ENCODE measurements at places on chromosomes 12 and 14.

DNA sequence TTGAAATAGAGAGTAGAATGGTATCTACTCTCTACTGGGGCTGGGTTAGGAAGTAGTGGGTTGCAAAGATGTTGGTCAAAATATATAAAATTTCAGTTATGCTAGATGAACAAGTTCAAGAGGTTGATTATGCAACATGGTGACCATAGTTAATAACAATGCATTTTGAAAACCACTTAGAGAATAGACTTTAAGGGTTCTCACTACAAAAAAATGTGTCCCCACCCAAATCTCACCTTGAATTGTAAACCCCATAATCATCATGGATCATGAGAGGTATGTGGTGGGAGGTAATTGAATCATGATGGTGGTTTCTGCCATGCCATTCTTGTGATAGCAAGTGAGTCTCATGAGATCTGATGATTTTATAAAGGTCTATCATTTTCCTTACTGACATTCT is 94.0 kb downstream of the C12orf50 start:
- no peak for DNase-seq

DNA sequence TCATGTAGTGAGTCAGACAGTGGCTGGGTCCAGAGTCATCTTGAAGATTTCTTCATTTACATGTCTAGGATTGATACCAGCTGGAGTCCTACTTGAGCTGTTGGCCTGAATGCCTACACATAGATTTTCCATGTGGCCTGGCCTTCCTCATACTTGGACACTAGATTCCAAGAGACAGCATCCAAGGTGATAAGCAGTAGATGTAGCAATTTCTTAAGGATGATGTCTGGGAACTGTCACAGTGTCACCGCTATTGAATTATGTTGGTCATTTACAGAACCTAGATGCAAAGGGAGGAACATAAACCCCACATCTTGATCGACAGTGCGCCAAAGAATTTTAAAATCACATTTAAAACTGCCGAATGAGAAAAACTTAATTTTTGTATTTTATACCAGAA is 412.3 kb downstream of the TRHDE start:
- no peak for DNase-seq

DNA sequence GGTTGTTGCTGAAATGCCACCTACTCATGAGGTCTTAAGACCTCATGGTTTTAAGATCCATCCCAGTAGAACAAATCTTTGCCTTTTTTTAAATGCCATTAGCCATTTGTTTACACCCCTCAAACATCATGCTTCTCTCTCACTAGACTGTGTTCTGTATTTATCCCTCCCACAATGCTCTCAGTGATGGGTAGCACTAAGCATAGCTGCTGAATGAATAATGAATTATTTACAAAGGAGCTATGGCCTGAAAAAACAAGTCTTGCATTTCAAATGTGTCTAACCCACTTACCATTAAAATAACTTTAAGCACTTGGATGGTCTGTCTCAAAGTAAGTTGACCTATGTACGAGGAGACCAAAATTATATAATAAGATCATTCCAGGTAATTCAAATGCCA is 334.5 kb downstream of the PAWR start:
- DNase-seq: no peak

- peak; percentile 70 for DNase-seq
These were observed 22.2 kb upstream of the GPR132 start for GRCh38 chr14:105087308-105087962.

GRCh38 chr12:2111826-2112225 is 59.0 kb downstream of the CACNA1C start:
- DNase-seq: no peak

- no peak for DNase-seq
These were observed 5.9 kb upstream of the TMEM119 start for GRCh38 chr12:108603743-108604142.

DNA sequence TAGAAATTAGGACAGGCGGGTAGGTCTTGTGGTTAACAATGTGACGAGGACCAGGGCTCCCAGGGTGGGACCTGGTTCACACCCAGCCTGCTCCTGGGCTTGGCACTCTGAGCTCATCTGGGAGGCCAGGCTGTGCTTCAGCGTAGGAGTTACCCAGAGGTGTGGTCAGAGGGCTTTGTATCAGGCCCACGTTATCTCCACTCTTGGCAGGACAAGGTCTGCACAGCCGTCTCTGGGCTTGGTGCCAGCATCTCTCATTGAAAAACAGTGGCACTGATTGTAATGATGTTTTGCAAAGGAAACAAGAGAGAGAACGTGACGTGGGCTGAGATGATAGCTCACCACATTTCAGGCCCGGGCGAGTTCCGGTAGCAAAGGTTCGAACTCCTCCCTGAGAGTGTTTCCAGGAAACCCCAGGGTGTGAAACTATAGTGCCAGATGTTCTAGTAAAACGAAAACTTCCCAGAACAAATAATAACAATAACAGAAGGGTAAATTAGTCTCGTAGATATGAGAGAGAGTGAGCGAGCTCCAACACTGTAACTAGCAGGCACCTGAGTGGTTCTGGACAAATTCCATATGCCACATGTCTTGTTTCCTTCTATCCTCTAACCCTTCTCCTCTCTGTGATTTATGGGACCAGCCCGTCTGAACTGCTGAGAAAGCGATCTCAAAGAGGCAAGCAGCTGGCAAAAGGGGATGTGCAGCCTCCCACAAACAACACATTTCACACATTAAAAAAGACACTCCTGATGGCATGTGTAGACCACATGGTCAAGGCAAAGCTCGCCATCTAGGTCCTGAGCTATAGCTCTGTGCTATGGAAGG is 227.3 kb downstream of the KTN1 start:
- DNase-seq: no peak

GRCh38 chr12:69274861-69275260 is 35.5 kb downstream of the CPSF6 start:
- no peak for DNase-seq

Measured in GM10248 (cell line).